Adrenal gland (tissue), 19 donors: ENCODE measurements at places on chromosomes 2 and 18.
A peak's percentile ranks its signal among the peaks of the same experiment; 100 is the strongest.

DNA sequence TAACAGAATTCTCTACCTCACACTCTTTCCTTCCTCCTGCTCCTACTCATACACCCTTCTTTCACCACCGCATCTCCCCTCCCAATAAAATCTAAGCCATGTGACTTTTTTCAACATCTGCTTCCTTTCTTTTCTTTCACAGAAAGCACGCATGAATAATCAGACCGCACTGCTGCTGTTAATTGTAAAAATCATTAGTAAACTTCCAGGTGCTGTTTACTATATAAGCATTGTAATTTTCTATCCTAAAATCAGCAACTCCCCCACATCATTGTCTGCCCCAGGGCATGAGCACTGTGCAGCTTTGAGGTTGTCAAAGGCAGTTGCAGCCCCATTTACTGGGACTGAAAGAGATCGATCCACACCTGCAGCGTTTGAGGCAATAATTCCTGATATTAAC is 782.6 kb upstream of the ID2 start:
- no peaks in the 10 kb centered on the region for H3K4me1 ChIP-seq
- no peaks in the 10 kb centered on the region for H3K27me3 ChIP-seq
- H3K4me3 ChIP-seq = no peak overlapping the region
- no peak for DNase-seq

GRCh38 chr2:240626531-240627300 is 1.4 kb downstream of the GPR35 start:
- H3K36me3 ChIP-seq = no peaks in the 10 kb centered on the region
- no peak for DNase-seq
- no peaks in the 10 kb centered on the region for H3K4me1 ChIP-seq

- peaks cover 4% of the 10 kb centered on the region for H3K4me1 ChIP-seq
- no peak overlapping the region for H3K4me3 ChIP-seq
Observed at GRCh38 chr18:62537042-62537894, 14.4 kb downstream of the ZCCHC2 start.

- DNase-seq = peak; percentile 6
- peak overlapping the region; percentile 78 for H3K27ac ChIP-seq
- no peak overlapping the region for H3K4me3 ChIP-seq
- no peaks in the 10 kb centered on the region for H3K4me1 ChIP-seq
- H3K36me3 ChIP-seq = no peaks in the 10 kb centered on the region
- H3K27me3 ChIP-seq = no peaks in the 10 kb centered on the region
Observed at GRCh38 chr2:120766470-120767351, 31.0 kb downstream of the GLI2 start.

DNA sequence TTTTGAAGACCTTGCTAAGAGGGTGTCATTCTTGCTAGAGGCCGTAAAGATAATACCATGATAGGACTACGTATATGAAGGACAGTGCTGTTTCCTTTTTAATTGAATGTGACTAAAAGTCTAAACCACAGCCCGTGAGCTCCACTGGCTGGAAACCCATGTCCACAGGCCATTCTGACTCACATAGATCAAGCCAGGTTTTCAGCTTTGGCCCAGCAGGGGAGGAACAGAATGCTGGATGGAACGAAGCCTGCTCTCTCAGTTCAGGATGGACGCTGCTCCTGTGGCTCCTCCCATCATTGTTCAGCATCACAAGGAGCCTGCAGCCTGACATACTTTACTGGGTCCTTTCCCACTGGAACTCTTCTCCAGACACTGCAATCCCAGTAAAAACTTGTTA is 47.6 kb downstream of the ALPK2 start:
- H3K27ac ChIP-seq = no peak overlapping the region
- no peak for DNase-seq
- no peaks in the 10 kb centered on the region for H3K4me1 ChIP-seq
- H3K27me3 ChIP-seq = no peaks in the 10 kb centered on the region

- no peaks in the 10 kb centered on the region for H3K27me3 ChIP-seq
- no peaks in the 10 kb centered on the region for H3K4me1 ChIP-seq
- no peaks in the 10 kb centered on the region for H3K36me3 ChIP-seq
- no peak overlapping the region for H3K4me3 ChIP-seq
Observed at GRCh38 chr18:58618822-58619595, 9.9 kb downstream of the ALPK2 start.

- no peak for DNase-seq
- H3K27ac ChIP-seq = no peak overlapping the region
Observed at GRCh38 chr2:49827366-49827765, 673.1 kb upstream of the FSHR start.

DNA sequence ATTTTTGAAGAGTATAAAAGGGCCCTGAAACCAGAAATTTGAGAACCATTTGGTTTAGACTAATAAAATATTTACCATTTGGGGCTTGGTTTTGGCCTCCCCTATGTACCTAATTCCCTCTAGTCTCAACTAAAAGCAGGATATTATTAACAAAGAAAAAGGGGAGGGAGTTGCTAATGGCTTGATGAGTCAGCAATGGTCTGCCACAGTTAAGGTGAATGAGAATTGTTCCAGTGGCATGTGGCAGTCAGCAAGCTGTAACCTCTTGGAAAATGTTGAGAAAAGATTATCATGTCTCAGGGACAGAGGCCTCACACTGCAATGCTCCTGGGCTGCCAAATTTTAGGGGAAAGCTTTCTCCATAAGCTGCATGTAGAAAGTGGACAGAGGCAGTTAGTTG is 20.1 kb upstream of the SLC39A10 start:
- H3K27ac ChIP-seq = no peak overlapping the region
- no peaks in the 10 kb centered on the region for H3K27me3 ChIP-seq

- no peaks in the 10 kb centered on the region for H3K4me1 ChIP-seq
- no peak overlapping the region for H3K4me3 ChIP-seq
- no peaks in the 10 kb centered on the region for H3K36me3 ChIP-seq
- no peak overlapping the region for H3K27ac ChIP-seq
- H3K27me3 ChIP-seq = no peaks in the 10 kb centered on the region
Observed at GRCh38 chr2:224151161-224151560, 112.1 kb upstream of the SERPINE2 start.

DNA sequence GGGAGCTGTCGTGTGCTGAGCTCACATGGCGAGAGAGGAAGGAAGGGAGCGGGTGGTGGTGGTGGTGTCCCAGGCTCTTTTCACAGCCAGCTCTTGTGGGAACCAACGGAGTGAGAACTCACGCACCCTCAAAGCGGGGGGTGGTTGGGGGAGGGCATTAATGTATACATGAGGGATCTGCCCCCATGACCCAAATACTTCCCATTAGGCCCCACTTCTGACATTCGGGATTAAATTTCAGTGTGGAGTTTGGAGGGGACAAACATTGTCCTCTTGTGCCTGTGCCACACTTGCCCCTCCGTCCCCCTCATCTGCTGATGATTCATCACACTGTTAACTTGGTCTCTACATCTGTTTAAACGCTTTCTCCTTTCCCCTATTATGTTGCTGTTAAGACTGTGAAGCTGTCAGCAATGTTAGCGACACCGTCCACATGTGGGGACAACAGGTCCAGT is 22.5 kb downstream of the INPP4A start:
- DNase-seq = no peak
- no peak overlapping the region for H3K27ac ChIP-seq
- no peaks in the 10 kb centered on the region for H3K27me3 ChIP-seq
- peaks cover 57% of the 10 kb centered on the region for H3K4me1 ChIP-seq

GRCh38 chr2:133053541-133053940 is 383.5 kb upstream of the LYPD1 start:
- H3K4me1 ChIP-seq = no peaks in the 10 kb centered on the region
- H3K36me3 ChIP-seq = no peaks in the 10 kb centered on the region
- H3K4me3 ChIP-seq = no peak overlapping the region
- DNase-seq = no peak
- H3K27me3 ChIP-seq = no peaks in the 10 kb centered on the region
- H3K27ac ChIP-seq = no peak overlapping the region

- peaks cover 13% of the 10 kb centered on the region for H3K4me1 ChIP-seq
- no peaks in the 10 kb centered on the region for H3K36me3 ChIP-seq
- DNase-seq = peak; percentile 62
- no peaks in the 10 kb centered on the region for H3K27me3 ChIP-seq
- H3K4me3 ChIP-seq = no peak overlapping the region
Observed at GRCh38 chr2:42810971-42811811, 18.8 kb upstream of the HAAO start.

- no peak overlapping the region for H3K27ac ChIP-seq
- H3K4me1 ChIP-seq = no peaks in the 10 kb centered on the region
- DNase-seq = no peak
- no peak overlapping the region for H3K4me3 ChIP-seq
- H3K27me3 ChIP-seq = no peaks in the 10 kb centered on the region
Observed at GRCh38 chr2:58796239-58796910, 555.2 kb upstream of the FANCL start.
